ENCODE measurements at places on chromosomes 12 and 14.

DNA sequence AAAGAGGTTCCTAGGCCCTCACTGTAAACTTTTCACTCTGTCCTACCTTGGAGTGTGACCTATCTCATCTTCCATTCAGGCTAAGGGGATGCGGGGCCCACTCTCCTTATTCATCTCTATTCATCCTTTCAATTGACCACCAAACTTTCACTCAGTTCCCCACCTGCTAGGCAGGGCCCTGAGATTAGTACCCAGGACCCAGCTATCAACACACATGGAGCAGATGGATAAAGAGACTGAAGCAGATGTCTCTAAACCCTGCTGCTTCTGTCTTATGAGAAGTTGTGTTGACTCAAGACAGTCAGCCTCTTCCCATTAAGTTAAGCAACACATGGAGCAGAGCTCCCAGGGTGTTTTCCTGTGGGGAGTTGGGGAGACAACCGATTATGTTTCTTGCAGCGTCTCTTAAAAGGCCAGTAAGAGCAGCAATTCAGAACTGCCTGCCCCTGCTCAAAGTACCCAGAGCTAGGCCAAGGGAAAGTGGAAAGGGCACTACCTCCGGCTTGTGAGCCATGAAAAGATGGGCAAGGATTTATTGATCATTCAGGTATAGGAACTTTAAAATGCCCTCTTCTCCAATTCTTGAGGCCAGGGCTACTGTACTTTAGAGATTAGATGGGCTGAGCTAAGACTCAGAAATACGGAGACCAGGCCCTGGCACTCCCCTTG lies 10.7 kb downstream of the KRT76 start:
- DNase-seq = no peak

- DNase-seq = no peak
Observed at GRCh38 chr12:72502546-72502945, 230.4 kb downstream of the TRHDE start.

- no peak for DNase-seq
Observed at GRCh38 chr14:32980902-32981501, 42.3 kb downstream of the NPAS3 start.

DNA sequence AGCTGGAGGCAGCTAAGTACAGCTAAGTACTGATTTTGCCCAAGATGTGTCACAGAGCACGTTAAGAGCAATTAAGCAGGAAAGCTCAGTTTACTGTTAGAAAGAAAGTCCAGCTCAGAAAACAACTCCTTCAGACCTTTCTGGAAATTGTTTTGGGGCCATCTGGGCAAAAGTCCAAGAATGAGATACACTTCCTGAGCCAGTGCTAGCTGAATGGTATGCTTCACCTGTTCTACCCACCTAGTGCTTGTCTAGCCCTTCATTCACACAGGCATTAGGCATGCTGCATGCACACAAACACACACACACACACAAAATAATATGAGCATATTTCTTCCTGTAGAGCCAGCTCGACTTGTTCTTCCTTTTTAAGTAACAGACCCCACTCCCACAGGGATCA lies 6.6 kb upstream of the IKZF4 start:
- no peak for DNase-seq

GRCh38 chr14:73014105-73014504 lies 12.8 kb downstream of the ZFYVE1 start:
- no peak for DNase-seq

DNA sequence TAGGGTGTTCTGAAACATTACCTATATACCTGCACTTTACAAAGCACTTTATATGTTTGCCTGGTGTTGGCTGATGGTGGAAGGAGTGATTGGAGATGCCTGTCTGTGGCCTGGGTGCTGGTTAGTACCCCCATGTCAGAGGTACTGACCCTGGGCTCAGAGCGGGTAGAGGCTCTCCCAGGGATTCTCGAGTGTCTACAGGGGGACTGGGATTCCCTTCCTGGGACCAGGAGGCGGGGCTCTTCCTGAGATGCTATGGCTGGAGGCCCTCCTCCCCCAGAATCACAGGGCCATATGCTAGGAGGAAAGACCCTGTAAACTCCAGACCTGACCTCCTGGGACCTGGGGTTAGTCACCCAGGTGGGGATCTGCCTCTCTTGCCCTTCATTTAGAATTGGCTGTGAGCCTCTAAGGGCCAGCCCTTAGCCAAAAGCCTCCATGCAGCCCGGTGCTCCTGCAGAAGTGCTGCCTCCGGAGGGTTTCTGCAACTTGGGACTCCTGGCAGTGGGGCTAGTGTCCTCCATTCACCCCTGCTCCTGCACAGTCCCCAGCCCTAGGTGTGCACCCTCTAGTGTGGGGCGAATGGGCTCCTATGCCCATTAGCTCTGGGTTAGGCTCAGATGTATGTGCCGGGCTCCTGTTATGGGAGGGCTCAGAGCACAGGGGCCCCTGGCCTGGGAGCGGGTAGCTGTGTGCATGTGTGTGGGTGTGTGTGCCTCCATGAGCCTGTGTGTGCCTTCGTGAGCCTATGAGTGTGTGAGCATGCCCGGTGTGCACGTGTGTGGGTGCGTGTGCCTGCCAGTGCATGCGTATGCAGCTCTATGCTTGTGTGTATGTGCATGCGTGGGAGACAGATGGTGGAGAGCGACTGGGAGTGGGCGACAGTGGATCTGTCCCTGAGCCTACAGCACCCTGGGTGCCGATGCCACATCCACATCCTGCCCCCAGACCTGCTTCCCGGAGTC lies 36.6 kb downstream of the RTL1 start:
- no peak for DNase-seq

DNA sequence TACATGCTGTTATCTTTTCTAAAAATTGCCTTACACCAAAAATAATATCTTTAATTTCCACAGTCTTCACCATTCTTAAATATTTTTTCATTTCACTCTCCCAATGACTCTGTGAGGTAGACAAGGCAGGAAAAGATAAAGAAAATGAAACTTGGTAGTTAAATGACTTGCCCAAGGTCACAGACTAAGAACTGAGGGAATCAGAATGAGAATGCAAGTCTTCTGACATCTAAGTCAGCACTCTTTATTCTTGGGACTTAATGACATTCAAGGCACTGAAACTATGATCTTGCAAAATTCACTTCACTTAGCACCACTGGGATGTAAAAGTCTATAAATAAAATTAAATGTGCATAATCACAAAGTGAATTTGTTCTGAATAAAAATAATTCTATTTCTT lies 104.5 kb downstream of the SLC2A13 start:
- no peak for DNase-seq

DNA sequence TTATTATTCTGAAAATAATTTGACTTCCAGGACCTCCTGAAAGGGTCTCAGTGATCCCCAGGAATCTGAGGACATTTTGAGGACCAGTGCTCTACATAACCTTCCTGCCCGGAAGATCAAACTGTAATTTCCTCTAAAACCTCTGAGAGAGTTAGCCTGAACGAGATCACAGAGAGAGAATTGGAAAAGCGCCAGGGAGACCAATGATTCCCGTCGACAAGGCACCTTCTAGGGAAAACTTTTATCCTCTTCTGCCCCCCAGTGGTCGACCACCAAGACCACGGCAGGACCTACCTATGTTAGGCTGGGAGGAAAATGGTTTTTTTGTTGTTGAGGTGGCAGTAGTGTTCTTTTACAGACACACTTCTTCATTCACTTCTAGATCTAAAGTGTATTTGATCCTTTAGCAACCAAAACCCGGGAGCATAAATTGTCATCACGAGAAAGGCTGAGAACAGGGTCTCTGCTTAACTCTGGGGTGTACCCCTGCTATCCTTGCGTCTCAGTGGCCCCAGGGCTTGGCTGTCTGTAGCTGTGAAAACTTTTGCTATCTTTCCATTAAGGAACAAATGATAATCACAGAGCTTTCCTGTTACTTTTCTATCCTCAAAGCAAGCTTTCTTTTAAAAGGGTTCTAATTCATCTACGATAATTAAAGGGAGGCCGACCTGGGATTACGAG lies 62.9 kb upstream of the NID2 start:
- DNase-seq = no peak
